ENCODE measurements at places on chromosomes 6 and 20.

GRCh38 chr20:48841875-48842529 is 14.2 kb upstream of the PREX1 start:
- ATAC-seq: peak; percentile 91

DNA sequence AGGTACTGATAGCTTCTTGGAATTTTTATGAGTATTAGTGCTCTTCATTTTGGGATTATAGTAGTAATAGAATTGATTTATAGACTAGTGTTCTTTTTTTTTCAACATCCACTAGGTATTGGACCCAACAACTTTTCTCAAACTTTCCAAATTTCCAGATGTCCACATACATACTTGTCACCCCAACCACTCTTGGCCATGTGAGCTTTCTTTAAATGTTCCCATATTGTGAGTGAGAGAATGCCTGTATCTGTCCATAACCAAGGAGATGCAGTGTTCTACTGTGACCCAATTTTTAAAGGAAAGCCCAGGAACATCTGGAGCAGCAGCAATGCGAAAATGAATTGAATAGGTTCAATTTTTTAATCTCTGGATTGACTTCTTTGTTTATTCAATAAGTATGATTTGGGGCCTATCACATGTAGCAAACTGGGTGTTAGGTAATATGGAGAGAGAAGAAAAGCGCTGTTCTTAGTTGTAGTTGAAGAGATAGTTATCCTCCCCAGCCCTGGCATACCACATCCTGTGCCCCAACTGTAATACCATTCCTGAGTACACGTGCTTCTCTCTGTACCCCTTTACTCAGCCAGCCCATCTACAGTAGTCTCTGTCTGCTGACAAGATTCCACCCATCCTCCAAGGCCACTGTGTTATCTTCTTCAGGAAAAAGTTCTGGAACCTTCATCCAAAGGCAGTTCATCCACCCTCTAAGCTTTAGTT is 116.8 kb upstream of the SUPT3H start:
- ATAC-seq: no peak

DNA sequence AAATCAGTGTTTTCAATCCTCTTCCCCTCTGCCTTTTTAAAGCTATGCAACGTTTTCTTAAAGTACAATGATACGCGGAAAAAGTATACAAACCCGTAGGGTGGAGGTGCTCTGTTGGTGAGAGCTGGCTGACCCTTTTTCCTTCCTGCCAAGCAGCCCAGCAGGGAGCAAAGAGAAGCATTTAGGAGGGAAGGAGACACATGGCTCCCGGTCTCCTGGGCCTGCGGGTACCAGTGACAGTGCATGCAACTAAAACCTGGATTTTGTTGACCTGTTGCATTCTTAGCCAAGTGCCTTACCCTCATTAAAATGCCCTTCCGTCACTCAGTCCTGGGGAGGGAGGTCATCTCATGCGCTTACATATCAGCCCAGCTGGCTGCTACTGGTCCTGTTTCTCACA is 87.2 kb downstream of the SLX4IP start:
- ATAC-seq: no peak

DNA sequence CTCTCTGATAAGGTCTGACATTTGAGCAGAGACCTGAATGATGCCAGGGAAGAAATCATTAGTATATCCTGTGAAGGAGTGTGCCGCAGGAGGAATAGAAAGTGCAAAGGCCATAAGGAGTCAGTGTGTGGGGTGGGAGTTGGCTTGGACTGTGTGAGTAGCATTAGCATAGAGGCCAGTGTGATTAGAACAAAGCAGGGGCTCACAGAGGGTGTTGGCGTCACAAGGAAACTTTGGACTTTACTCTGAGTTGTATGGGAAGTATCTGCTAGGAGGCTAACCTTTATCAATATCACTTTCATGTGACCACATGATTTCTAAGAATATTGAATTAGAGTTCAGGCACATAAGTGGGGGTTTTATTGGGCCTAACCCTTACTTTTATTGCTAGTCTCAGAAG is 12.1 kb downstream of the TMEM200A start:
- no peak for ATAC-seq

DNA sequence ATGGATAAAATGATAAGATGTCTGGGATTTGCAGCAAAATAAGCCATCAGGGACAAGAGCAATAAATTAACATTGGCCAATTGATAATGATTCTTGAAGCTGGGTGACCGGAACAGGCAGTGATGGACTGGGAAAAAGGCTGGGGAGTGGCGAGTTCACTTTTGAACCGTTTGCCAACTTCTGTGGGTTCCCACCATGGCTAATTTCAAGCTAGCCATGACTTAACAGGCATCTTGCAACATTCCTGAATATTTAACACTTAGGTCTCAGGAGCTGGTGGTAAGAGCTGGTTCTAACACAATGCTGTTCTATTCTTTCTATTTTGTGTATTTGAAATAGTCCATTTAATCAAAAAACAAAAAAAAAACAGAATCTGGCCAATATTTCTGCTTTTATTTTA is 37.6 kb upstream of the CD83 start:
- ATAC-seq: no peak

DNA sequence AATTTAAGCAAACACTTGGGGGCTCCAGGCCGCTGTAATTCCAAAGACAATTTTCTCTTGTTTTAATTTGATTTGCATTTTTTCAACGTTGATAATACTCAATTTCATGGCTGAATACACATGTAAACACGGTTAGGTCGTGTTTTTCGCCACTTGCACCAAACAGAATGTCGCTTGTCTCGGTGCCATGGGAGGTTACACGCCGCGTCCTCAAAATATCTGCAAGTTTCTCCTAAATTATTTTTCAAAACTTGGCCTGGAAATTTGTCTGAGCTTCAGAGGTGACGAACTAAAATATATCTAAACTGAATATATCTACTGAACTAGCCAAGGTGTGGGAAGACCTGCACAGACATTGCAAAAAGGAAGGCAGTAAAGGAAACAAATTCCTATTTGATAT is 15.0 kb downstream of the FOXA2 start:
- ATAC-seq: no peak

GRCh38 chr6:159985296-159985945 is 16.5 kb downstream of the IGF2R start:
- no peak for ATAC-seq

DNA sequence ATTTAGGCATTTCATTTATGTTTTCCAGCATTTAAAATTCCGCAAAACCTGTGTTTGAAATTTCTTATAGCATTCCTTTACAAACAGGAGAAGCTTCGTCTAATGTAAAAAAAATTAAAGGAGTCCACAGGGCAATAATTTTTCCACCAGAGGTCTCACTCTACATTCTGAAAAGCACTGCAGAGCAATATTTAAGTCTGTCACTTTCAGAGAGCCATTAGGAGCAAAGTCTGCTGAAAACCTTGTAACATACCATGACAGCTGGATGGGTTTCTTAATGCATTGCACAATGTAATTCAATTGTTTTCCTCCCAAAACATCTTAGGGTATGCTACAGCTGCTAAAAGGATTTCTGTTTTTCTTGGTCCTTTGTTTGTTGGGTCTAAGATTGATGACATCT is 18.0 kb downstream of the BAG2 start:
- peak; percentile 88 for ATAC-seq

DNA sequence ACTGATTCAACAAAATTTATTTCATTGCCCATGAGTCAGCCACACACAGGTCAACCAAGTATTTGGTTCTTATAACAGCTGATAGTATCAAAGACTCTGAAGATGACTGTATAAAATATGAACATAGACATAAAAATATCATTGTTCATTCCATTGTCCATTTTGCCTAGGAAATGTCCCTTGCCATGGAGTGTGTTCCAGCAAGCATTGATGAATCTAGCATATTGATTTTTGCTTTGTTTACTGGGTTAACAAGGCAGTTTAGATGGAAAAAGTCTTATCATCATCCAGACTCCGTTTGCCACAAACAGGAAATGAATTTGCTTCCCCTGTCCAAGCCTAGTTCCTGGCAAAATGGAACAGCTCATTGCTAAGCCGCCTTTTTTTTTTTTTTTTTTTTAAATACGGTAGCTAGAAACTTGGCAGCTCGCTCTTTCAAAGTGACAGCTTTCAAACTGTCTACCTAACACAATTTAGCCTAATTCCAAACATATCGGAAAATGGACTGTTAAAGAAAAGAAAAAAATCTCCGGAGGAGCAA is 7.5 kb downstream of the F13A1 start:
- no peak for ATAC-seq

DNA sequence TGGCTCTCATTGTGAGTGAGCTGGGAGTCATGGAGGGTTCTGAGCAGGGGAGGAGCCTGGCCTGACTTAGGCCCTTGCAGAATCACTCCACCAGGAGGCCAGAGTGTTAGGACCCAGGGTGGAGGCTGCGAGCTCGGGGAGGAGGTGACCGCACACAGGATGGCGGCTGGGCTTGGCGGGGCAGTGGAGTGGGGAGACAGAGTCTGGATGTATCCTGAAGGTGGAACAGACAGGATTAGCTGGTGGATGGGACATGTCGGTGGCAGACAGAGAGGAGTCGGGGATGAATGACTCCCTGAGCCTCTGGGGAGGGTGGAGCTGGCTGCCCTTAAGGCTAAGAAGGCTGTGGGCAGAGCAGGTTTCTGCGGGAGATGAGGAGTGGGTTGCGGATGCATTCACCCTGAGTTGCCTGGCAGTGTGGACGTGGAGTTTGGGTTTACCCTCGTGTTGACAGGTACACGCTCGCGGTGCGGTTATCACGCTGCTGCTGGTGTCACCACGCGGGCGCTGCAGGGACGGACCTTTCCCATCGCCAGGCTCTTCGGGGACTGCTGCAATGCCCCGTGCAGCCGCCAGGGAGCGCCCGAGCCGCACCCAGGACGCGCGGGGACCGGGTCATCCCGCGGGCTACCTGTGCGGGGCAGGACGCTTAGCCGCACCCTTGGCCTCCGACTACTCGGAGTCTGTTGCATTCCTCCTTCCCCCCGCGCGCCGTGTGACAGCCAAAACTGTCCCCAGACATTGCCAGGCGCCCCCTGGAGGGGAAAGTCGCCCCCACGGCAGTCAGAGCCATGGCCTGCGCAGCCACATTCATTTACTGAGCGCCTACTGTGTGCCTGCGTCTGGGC is 43.0 kb upstream of the PTGIS start:
- peak; percentile 89 for ATAC-seq

DNA sequence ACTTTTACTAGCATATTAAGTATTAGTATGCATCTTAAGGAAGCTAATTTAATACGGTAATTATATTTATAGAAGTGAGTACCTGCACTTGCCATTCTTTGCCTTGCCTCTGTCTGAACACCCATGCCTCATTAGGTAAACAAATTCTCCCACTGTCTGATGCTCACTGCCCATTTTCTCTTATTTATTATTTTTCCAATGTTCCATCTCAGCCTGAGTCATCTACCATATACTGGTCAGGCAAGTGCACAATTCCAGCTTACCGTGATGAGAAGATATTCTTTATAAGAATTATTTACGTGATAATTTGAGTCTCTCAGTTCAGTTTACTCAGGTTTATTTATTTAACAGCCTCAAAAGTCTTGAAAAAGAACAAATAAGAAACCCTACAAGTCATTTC is 619.2 kb upstream of the EYS start:
- no peak for ATAC-seq

DNA sequence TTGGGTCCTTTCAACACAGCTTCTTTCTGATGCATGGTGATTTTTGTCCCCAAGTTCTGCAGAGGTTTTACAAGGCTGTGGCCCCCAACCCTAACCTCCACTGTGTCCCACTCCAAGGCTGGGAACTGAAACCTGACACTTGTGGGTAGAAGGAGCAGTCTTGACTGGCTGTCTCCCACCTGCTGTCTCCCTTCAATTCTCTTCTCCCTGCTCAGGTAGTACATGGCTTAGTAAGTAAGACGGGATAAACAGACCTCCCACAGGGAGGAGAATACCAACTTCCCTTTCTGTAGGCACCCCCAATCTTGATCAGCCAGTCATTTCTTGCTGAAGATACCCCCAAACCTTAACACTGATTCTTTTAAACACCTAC is 25.0 kb downstream of the TGM6 start:
- ATAC-seq: no peak

GRCh38 chr6:15274692-15275387 is 29.0 kb downstream of the JARID2 start:
- no peak for ATAC-seq

DNA sequence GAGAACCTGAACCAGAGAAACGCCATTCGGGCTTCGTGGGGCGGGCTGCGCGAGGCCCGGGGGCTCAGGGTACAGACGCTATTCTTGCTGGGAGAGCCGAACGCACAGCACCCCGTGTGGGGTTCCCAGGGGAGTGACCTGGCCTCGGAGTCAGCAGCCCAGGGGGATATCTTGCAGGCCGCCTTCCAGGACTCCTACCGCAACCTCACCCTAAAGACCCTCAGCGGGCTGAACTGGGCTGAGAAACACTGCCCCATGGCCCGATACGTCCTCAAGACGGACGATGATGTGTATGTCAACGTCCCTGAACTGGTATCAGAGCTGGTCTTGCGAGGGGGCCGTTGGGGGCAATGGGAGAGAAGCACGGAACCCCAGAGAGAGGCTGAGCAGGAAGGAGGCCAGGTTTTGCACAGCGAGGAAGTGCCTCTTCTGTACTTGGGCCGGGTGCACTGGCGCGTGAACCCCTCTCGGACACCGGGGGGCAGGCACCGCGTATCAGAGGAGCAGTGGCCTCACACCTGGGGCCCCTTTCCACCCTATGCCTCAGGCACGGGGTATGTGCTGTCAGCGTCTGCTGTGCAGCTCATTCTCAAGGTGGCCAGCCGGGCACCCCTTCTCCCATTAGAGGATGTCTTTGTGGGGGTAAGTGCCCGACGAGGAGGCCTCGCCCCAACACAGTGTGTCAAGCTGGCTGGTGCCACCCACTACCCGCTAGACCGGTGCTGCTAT is 904 bp downstream of the B3GALT4 start:
- ATAC-seq: peak; percentile 15

DNA sequence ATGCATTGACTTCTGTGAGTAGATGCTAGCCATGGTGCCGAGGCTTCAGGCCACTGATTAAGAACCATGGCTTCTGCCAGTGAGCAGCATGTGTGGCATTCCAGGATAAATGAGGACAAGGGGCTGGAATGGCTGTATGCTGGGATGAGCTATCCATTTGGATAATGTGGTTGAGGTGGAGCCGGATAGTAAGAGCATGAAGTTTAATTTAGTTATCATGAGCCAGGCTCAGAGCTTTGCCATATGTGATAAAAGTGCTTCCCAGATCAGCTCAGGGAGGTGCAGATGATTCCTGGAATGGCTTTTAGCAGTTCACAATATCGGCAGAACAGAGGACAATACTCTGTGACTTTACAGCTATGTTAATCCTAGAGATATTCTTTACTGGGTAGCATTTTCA is 34.6 kb upstream of the RNF8 start:
- peak; percentile 31 for ATAC-seq

DNA sequence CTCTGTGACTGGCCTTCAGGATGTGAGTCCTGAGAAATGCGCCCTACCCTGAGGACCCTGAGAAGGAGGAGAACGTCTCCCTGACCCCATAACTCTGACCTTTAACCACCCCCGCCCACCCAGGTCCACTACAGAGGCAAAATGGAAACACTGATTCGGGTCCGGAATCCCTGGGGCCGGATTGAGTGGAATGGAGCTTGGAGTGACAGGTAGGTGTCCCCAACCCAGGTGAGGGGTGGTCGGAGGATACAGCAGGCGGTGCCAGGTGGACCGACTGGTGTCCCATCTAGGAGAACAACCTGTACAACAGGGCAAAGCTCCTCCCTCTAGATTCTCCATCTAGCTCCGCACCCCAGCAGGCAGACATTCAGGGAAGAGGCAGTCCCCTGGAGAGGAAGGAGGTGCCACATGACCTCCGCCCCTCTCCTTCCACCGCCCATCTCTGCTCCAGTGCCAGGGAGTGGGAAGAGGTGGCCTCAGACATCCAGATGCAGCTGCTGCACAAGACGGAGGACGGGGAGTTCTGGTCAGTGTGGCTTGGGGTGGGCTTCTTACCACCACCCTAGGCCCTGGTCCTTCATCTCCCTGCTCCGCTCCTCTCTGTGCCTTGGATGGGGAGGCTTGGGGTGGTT is 17.6 kb downstream of the CAPN11 start:
- ATAC-seq: no peak

Data from SK-N-SH treated with all-trans-retinoic acid at 6 μM for 48 hours (cell line).